ENCODE measurements at places on chromosomes 5 and 9.
A peak's percentile ranks its signal among the peaks of the same experiment; 100 is the strongest.

GRCh38 chr5:55421074-55421529 is 113.3 kb downstream of the MTREX start:
- no peak for DNase-seq

DNA sequence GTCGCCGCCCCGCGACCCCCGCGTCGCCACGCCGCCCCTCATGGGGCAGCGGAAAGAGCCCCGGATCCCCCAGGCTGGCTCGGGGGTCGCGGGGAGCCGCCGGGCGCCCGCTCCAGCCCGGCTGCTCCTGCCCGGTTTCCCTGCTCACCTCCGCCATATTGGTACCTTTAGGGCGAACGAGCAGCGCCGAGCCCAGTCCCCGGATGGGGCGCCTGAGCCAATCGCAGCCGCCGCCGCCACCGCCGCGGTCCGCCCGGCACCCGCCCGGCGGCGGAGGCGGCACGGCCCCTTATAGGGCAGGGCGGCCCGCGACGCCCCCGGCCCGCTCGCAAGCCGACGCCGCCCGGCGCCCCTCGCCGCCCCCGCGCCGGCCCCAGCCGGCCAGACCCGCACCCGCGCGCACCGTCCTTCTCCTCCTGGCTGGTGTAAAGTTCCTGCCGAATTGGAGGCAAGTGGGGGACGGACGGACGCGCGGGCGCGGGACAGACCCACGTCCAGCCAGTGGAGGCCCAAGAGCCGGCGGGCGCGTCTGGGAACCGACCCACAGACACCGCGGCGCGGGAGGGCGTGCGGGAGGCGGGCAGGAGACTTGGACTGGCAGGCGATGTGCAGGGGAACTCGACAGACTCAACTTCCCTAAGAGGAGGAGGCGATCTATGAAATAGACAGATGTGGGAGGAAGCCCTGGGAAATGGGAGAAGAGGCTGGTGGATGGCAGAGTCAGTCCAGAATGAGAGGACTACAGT is at the start of gene MIER3:
Gene MIER3 (minus strand): TSS at position 178 of the 746 bp plus-strand sequence. CDS start 21 bp downstream, at position 157.
- DNase-seq, result peak; percentile 65

- no peak for DNase-seq
These were observed 4.1 kb upstream of the C1QTNF3 start for GRCh38 chr5:34047143-34047542.

GRCh38 chr5:95447961-95448360 is 56.8 kb downstream of the FAM81B start:
- no peak for DNase-seq

DNA sequence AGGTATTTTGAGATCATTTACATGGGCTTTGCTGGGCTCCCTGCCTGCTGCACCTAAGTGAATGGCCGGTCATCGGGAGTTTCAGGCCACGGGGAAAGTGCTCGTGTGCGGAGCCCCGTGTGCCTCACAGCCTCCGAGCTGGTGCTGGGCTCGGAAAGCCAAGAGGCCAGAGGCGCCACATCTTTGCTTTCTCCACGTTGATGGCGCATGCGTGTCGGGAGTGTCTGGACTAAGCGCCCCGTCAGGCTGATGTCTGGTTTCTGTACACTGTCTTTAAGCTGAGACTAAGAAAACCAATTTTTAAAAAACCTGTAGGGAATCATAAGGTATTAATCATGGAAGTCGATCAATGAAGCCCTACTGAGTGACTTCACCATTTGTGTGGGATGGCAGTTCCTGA is 69.1 kb downstream of the OTULIN start:
- no peak for DNase-seq
